GF-D8 (cell line): ENCODE measurements at places on chromosomes 2 and 18.

DNA sequence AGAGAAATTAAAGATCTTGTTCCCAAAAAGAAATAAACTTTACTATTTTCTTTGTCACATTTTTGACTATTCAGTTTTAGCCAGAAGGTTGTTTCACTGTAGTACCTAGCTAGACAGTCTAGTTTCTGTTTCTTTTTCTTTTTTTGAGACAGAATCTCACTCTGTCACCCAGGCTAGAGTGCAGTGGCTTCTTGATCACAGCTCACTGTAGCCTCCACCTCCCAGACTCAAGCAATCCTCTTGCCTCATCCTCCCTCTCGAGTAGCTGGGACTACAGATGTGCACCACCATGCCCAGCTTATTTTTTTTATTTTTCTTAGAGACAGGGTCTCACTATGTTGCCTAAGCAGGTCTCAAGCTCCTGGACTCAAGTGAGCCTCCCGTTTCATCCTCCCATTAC is 2.2 kb downstream of the RBM45 start:
- DNase-seq = no peak

GRCh38 chr2:207930747-207931146 is 94.6 kb downstream of the PLEKHM3 start:
- DNase-seq = no peak

GRCh38 chr2:114085238-114085637 is 195.3 kb downstream of the ACTR3 start:
- DNase-seq = no peak

DNA sequence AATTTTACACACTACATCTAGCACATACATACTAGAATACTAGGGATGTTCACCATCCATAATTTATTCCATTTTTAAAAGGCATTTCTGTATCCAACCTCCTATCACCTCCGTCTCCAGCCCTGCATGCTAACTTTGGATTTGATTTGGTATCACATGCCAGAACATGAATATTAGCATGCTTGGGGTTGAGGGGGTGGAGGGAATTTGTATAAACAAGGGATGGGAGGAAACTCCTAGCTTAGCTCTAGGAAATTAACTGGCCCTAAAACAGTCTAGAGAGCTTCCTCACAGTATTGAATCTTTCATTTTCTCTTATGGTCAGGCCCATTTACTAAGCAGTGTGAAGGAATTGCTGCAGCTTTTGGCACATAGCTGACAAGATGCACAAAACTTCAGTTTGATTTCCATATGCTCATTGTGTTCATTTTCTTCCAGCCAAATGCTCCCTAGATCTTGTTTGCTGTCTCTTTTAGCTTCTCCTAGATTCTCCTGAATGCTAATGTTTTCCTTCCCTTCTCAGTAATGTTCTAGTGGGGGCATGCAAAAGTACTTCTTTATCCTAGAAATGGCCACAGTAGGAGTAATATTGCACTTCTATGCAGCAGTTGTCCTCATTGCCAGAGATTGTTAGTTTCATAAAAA is 135.2 kb downstream of the VWC2L start:
- no peak for DNase-seq

DNA sequence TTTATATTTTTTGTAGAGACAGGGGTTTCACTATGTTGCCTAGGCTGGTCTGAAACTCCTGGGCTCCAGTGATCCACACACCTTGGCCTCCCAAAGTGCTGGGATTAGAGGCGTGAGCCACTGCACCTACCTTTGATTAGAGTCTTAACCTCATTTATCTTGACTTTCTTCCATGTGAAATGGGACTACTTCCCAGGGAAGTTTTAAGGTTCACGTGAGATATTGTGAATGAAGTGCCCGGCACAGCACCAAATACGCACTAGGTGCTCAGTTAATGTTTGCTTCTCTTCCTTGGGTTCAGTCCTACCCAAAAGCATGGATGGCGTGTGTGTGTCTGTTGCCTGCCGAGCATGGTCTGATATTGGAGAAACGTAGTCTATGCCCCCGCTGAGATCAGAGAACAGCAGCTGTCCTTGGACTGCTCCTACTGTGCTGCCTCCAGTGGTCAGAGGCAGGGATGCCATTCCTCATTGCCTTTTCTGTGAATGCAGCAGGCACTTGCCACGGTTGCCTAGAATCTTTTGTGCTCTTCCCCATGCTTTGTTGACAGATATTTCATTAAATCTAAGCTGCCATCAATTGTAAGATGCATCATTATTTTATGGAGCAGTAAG is 12.3 kb upstream of the TFCP2L1 start:
- no peak for DNase-seq

DNA sequence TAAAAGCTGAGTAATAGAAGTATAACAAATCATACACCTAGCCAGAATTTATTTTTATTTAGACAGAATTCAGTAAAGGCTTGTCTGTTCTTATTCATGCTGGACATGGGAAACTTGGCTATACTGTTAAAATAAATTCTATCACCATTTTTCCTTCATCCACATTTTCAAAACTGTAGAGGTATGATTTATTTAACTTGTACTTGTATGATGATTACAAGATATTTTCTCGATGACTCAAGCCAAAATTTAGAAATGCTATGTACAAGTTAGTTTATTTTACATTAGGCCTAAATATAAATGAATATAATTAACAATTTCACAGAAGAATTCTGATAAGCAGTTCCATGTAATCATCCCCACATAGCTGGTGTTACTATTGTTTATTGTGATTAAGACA is 194.8 kb upstream of the DOK6 start:
- DNase-seq = no peak
